Left lung (tissue), 14 donors: ENCODE measurements at places on chromosomes 5 and 9. TPM values are rescaled to one million over a fixed set of nuclear protein-coding genes. Genes with fewer than 3 reads are reported as not detected.

DNA sequence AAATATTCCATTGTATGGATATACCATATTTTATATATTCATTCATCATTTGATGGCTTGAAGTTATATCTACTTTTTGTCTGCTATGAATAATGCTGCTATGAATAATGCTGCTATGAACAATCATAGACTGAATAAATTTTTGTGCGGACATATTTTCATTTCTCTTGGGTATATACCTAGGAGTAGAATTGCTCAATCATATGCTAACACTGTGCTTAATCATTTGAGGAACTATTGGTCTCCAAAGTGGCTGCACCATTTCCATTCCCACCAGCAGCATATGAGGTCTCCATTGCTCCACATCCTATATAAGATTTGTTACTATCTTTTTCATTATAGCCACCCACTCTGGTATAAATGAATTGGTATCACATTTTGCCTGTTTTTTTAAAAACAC lies 18.3 kb upstream of the TEK start:
- H3K27ac ChIP-seq = no peak overlapping the region
- H3K4me3 ChIP-seq = no peak overlapping the region
- H3K27me3 ChIP-seq = no peaks in the 10 kb centered on the region
- H3K4me1 ChIP-seq = no peaks in the 10 kb centered on the region
- DNase-seq = no peak
- no peaks in the 10 kb centered on the region for H3K36me3 ChIP-seq

DNA sequence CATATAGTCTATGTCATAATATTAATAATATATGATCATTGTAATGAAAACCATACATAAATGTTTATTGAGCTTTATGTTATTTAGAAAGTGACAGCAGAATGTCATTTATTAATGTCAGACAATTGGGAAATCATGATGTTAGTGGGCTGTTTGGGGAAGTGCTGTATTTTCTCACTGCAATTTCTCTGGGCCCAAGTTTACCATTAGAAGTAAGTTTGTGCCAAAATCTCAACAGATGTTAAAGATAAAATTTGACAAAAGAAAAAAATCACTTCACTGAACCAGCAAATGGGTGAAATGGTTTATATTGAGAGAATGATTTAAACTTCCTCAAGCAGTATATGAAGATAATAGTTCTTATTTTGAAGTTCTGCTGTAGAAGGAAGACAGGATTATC lies 433.2 kb upstream of the SMARCA2 start:
- DNase-seq = no peak
- no peak overlapping the region for H3K27ac ChIP-seq
- no peaks in the 10 kb centered on the region for H3K27me3 ChIP-seq
- no peaks in the 10 kb centered on the region for H3K36me3 ChIP-seq
- H3K4me3 ChIP-seq = no peak overlapping the region

Gene PARP8
- 33.6 TPM for total RNA-seq

- H3K36me3 ChIP-seq = no peaks in the 10 kb centered on the region
- H3K4me1 ChIP-seq = no peaks in the 10 kb centered on the region
- no peaks in the 10 kb centered on the region for H3K27me3 ChIP-seq
- H3K27ac ChIP-seq = no peak overlapping the region
- DNase-seq = no peak
These were observed 715.2 kb upstream of the DMAC1 start for GRCh38 chr9:8514760-8515159.

DNA sequence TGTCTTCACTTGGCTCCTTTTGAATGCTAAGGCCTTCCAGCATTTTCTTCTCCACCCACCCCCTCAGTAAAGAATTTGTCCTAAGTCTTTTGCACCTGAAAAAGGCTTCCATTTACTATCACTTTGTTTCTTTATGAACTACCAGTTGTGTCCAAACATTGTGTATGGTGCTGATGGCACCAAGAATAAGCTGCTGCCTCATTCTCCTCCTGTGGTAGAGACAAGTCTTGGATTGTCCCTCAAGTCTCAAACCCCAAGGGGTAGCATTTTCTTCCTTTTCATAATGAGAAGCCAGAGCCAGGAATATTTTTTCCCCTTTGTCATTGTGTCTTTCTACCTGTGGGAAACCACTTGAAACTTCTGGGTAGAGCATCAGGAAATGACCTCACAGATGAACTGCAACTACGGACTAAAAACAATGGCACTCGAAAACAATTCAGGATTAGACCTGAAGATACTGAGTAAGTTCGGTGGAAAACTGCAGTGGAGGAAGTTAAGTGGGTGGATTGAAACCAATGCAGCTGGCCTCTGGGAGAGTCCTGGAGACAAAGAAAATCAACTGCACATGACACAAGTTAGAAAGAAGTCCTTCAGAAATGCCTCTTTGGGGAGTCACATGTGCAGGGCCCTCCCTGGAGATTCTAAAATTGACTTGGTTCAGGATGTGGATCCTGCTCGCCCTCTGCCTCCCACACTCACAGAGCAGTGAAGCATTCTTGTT lies 80.5 kb downstream of the SH3RF2 start:
- no peaks in the 10 kb centered on the region for H3K36me3 ChIP-seq
- no peaks in the 10 kb centered on the region for H3K27me3 ChIP-seq
- DNase-seq = no peak
- no peak overlapping the region for H3K27ac ChIP-seq
- H3K4me3 ChIP-seq = no peak overlapping the region
- no peaks in the 10 kb centered on the region for H3K4me1 ChIP-seq
